ENCODE measurements at places on chromosomes 2 and 18. TPM values are rescaled to one million over a fixed set of nuclear protein-coding genes. Genes with fewer than 3 reads are reported as not detected.

The ATOH8 gene
- total RNA-seq = 25.8 TPM

The SERPINB5 gene
- total RNA-seq = not detected

The REG1B gene
- not detected for total RNA-seq

The CHRNG gene
- total RNA-seq = not detected

The NT5DC4 gene
- not detected for total RNA-seq

The ABCG8 gene
- 0.11 TPM for total RNA-seq

The STAMBP gene
- 27.7 TPM for total RNA-seq

The EVX2 gene
- not detected for total RNA-seq

The TMEM37 gene
- 2.8 TPM for total RNA-seq

The CAVIN2 gene
- total RNA-seq = 104 TPM

The DSC2 gene
- 26.0 TPM for total RNA-seq

The GPN1 gene
- 18.0 TPM for total RNA-seq

The LYPD6B gene
- not detected for total RNA-seq

The RTTN gene
- 11.1 TPM for total RNA-seq

The TMX3 gene
- 23.0 TPM for total RNA-seq

The SUCLG1 gene
- 312 TPM for total RNA-seq

The ALPI gene
- total RNA-seq = not detected

The CCDC85A gene
- total RNA-seq = 4.3 TPM

The IGFBP2 gene
- 51.1 TPM for total RNA-seq

The NPHP1 gene
- 4.5 TPM for total RNA-seq

The SCN9A gene
- 2.2 TPM for total RNA-seq

The KYNU gene
- total RNA-seq = 1.3 TPM

The NYAP2 gene
- not detected for total RNA-seq

The LBX2 gene
- 0.16 TPM for total RNA-seq

The GREB1 gene
- total RNA-seq = 9.0 TPM

The ALPP gene
- not detected for total RNA-seq

The TRPM8 gene
- total RNA-seq = not detected

The LRRTM4 gene
- total RNA-seq = 0.70 TPM

The POTEI gene
- total RNA-seq = not detected

The C18orf54 gene
- 1.2 TPM for total RNA-seq

The PPP1R1C gene
- 21.4 TPM for total RNA-seq

The DCTN1 gene
- 149 TPM for total RNA-seq

The CSRNP3 gene
- 4.1 TPM for total RNA-seq

The SLC8A1 gene
- 958 TPM for total RNA-seq

The ZSWIM2 gene
- not detected for total RNA-seq

The ITGA4 gene
- total RNA-seq = 0.89 TPM

All from Right ventricle myocardium superior (tissue), 1 donor.